ENCODE measurements at places on chromosomes 7 and 10.

- no peak for DNase-seq
Observed at GRCh38 chr10:48725708-48726107, 41.0 kb downstream of the WDFY4 start.

DNA sequence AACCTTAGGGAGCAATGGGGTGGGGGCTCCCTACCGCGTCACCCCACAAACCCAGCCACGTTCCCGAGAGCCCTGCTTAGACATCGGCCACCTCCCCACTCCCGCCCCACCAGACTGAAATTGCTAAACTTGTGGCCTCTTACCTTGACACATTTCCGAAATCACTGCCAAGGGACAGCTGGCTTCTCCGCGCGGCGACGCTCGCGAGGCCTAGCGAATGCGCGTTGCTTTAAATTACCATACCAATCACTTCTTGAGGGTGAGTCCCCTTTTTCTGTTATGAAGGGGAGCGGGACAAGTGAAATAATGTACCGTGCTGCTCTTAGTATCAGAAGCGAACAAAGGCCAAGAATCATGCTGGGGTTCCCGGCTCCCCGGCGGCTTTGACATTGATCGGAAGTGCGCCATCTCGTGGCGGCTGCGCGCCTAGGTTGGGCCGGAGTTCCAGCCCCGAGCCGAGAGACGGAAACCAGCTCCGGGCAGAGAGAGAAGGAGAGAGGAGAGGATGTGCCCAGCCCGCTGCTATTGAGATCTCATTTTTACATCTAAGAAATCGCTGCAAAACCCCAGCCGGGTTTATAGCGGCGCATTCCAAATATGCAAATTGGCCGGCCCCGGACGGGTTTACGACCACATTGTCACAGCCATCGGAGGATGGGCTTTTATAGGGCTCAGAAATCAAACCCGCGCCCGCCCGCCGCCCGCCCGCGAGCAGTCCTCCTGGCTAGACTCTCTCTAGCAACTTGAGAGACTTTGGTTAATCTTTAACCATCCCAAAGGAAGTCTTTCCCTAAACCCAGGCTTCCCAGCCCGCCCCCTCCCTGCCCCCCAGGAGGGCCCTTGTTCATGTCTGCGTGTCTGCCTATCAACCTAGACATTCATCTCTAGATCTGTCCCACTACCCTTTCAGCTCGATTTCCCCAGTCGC is 5.3 kb downstream of the HOXA11 start:
- DNase-seq = peak; percentile 82

- no peak for DNase-seq
Observed at GRCh38 chr7:124781907-124782734, 16.5 kb upstream of the GPR37 start.

DNA sequence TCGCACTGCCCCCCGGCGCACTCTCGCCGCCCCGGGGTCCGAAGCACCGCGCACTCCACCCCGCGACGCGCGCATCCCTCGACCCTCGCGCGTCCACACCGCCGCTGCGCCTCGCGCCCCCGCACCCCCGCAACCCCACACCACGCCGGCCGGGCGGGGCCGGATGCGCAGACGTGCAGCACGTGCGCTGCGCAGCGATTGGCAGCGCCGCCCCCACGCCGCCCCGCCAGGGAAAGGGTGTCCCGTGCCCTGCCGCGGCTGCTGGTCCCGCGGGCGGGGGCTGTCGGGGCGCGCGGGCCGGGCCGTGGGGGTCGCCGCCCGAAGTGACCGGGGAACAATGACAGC is 53.7 kb upstream of the KDM7A start:
- DNase-seq = peak; percentile 60

GRCh38 chr10:97017474-97017903 is 168.3 kb downstream of the SLIT1 start:
- no peak for DNase-seq

GRCh38 chr10:125967533-125967932 is 71.2 kb downstream of the FANK1 start:
- no peak for DNase-seq

- no peak for DNase-seq
Observed at GRCh38 chr7:261341-262250, 28.4 kb upstream of the FOXL3 start.

GRCh38 chr7:117011419-117012260 is 58.3 kb downstream of the ST7 start:
- no peak for DNase-seq

DNA sequence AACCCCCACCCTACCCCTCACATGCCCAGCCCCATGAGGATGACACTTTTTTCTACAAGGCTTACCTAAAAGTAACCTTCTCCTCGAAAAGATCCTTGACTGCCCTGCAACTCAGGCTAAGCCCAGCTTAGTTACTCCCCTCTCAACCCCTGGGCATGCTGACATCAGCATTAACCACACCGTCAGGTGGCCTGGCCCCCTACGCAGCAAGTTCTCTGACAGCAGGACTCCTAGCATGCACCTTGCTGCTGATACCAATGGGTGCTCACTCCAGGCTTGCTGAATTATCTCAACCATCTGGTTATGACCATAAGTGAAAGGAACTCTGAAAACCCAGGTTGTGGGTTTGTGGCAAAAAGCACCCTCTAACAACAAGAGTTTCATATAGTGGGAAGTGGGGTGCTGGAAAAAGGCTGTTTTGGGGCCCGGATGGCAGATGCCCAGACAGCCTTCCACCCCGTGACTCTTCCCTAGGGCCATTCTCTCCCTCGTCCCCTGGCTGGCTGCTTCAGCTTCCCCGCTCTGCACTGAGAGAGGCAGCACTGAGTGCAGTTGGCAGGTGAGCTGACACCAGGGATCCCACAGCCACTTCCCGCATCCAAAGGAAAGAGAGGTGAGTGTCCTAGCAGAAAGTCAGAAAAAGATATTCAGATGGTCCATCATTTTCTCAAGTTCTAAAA is 518.9 kb downstream of the KCNMA1 start:
- DNase-seq = no peak

DNA sequence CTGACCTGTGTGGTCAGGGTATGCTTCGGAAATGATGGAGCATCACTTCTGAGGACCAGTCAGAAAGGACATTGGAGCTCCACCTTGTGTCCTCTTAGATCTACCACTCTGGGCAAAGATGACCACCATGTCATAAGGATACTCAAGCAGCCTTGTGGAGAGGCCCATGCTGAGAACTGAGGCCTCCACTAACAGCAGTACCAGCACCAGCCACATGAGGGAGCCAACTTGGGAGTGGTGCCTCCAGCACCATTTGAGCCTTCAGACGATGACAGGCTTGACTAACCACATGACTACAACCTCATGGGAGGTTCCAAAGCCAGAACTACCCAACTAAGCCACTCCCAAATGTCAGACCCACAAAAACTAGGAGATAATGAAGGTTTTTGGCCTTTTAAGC is 116.0 kb downstream of the NPTX2 start:
- DNase-seq = peak; percentile 86

DNA sequence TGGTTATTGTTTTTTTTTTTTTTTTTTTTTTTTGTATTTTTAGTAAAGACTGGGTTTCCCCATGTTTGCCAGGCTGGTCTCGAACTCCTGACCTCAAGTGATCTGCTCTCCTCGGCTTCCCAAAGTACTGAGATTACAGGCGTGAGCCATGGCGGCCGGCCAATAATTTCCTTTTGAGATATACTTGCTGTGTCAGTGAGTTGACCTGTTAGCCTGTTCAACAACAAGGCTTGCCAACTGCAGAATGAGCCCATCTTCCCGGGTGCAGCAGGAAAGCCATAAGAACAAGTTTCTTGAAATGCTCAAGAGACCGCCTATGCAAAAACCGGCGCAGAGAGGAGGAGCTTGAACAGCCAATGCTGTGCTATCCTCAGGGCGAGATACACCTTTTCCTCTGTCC is 112.5 kb downstream of the PRPF18 start:
- DNase-seq = no peak

DNA sequence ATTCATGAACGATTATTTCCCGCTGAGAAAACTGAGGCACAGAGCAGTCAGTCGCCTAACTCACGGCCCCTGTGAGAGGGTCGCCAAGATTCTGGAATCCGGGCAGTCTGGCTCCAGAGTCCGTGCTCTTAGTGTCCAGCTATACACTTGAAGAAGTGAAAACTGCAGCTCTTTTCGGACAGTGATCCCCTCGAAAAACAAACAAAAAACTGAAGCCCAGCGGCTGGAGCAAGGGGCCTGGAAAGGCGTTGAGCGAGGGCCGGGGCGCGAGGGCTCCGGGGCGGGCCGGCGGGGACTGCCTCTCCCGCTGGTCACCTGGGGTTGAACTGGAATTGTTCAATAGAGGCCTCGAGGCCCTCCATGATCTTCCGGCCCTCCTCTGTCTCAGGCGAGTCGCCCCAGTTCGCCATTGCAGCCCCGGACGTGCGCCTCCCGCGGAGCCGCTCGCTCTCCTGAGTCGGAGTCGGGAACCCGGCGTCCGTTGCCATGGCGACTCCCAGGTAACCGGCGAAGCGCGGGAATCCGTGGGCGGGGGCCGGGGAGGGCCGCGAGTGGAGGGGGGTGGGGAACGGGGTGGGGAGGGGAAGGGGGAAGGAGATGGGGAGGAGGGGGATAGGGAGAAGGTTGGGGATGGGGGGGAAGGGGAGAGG is 881 bp downstream of the C10orf67 start:
- DNase-seq = no peak

DNA sequence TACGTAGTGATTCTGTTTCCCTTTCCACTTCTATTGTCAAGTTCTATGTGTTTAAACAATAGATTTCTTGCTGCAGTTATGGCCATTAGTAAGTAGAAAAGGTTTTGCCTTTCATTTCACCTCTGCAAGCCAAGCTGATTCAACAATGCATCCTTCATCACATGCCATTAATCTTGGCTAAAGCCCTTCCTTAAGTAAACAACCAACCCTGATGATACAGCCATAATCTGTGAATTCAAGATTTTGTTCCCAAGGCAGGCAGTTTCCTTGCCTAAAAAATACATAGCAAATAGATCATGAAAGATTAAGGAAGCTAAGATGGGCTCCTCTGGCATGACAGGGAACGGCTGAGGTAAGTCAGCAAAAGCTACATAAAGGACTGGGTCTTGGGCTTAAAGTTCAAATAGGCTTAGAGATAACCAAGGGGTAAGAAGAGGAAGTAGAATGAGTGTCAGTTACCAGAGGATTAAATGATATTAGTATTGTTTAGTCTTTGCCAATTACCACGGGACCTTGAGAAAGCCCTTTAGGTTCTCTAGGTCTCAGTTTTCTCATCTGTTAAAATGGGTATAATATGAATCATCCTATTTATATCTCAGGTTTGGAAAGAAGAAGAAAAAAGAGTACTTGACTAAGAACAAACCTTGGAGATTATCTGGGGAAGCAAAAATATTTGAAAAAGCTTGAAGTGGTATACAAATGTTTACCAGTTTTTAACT is 35.9 kb upstream of the ANK3 start:
- DNase-seq = no peak
